ENCODE measurements at places on chromosomes 4 and X. TPM values are rescaled to one million over a fixed set of nuclear protein-coding genes. Genes with fewer than 3 reads are reported as not detected.

Gene BEX2
- polyA plus RNA-seq = 41.2 TPM

Gene CXCL10
- polyA plus RNA-seq = 0.23 TPM

Gene PPARGC1A
- polyA plus RNA-seq = 7.5 TPM

Gene VCX2
- polyA plus RNA-seq = not detected

Gene ARMCX2
- 150 TPM for polyA plus RNA-seq

Gene ANXA3
- 4.1 TPM for polyA plus RNA-seq

Gene NDST4
- polyA plus RNA-seq = 1.0 TPM

Gene AWAT2
- polyA plus RNA-seq = not detected

Gene BEND2
- 0.05 TPM for polyA plus RNA-seq

Gene FGFBP1
- polyA plus RNA-seq = not detected

Gene IQCM
- not detected for polyA plus RNA-seq

Gene PPEF2
- polyA plus RNA-seq = 0.30 TPM

Gene PIM2
- polyA plus RNA-seq = 2.1 TPM

Gene NKX3-2
- polyA plus RNA-seq = 0.14 TPM

Gene F8A1
- 8.1 TPM for polyA plus RNA-seq

Gene TMEM144
- polyA plus RNA-seq = 2.9 TPM

Gene RASL11B
- 8.8 TPM for polyA plus RNA-seq

Gene GUCY1B1
- polyA plus RNA-seq = 17.3 TPM

Gene SCLT1
- 7.6 TPM for polyA plus RNA-seq

Gene STOX2
- polyA plus RNA-seq = 5.4 TPM

Gene IBSP
- not detected for polyA plus RNA-seq

Gene CLIC2
- 3.6 TPM for polyA plus RNA-seq

Gene IRAK1
- 46.7 TPM for polyA plus RNA-seq

Gene SLC34A2
- 0.05 TPM for polyA plus RNA-seq

Gene FBXO8
- 14.6 TPM for polyA plus RNA-seq

Gene CFAP99
- 0.15 TPM for polyA plus RNA-seq
